Activated CD4-positive, alpha-beta memory T cell treated with anti-CD3 and anti-CD28 coated beads, Interleukin-2, amount 10 ng/mL, durations not matched to agents 7 days and 5 days (primary cell): ENCODE measurements at places on chromosomes 1 and 21.

DNA sequence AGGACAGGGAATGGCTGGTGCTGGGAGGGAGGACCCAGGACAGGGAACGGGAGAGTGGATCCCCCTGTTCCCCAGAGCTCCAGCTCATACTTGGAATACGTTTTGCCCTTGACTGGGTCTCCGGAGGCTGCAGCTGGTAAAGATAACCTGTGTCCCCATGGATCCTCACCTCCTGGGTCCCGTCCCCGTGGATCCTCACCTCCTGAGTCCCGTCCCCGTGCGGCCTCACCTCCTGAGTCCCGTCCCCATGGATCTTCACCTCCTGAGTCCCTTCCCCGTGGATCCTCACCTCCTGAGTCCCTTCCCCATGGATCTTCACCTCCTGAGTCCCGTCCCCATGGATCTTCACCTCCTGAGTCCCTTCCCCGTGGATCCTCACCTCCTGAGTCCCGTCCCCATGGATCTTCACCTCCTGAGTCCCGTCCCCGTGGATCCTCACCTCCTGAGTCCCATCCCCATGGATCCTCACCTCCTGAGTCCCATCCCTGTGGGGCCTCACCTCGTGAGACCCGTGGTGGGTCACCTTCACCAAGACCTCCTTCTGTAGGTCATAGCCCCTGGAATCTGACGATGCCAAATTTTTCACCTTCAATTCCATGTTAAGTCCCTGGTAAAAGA is 61.4 kb downstream of the SCCPDH start:
- no peak for DNase-seq

GRCh38 chr1:245807954-245808719 is 653.4 kb downstream of the KIF26B start:
- no peak for DNase-seq

DNA sequence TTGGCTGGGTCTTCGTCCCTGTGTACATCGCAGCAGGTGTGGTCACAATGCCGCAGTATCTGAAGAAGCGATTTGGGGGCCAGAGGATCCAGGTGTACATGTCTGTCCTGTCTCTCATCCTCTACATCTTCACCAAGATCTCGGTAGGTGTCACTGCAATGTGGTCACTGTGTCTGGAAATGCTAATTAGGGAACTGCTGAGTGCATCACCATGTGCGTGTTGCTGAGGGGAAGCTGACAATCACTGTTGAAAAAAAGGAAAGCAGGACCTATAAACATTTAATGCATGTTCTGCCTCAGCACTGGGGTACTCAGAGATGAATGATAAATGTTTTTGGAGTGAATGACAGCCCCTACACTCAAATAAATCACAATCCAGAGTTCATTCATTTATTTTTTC is 6.8 kb downstream of the SLC5A9 start:
- DNase-seq = no peak

DNA sequence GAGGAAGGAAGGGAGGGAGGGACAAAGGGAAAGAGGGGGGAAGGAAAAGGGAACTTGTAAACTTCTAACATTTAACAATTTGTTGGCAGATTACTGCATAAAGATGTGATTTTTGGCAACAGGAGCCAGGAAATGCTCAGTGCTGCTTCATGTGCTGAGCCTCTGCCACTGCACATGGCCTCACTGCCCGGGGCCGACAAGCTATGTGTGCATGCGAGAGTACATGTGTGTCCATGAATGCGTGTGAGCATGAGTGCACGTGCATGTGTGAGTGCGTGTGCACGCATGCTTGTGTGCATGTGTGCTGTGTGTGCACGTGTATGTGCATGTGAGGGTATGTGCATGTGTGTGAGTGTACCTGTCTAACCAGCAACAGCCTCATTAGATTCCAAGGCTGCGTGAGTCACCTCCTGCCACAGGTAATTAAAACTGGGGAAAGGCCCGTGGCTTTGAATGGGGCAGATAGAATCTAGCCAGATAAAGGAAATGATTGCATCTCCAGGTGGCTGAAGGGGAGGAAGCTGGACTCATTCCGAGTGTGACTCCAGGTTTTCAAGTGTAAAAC is 41.4 kb upstream of the TSPEAR start:
- no peak for DNase-seq

DNA sequence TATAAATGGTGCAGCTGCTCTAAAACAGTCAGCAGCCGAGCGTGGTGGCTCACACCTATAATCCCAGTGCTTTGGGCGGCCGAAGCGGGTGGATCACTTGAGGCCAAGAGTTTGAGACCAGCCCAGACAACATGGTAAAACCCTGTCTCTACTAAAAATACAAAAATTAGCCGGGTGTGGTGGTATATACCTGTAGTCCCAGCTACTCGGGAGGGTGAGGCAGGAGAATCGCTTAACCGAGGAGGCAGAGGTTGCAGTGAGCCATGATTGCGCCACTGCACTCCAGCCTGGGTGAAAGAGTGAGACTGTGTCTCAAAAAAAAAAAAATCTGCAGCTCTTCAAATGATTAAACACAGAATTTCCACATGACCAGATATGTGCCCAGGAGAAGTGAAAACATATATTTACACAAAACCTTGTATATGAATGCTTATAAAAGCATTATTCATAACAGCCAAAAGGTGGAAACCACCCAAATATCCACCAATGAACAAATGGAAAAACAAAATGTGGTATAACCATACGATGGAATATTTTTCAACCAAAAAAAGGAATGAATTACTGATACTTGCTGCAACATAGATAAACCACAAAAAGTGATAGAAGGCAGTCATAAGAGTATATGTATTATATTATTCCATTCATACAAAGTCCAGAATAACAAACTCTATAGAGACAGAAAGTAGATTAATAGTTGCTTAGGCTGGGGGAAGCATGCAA is 14.1 kb downstream of the EPS15 start:
- DNase-seq = no peak

DNA sequence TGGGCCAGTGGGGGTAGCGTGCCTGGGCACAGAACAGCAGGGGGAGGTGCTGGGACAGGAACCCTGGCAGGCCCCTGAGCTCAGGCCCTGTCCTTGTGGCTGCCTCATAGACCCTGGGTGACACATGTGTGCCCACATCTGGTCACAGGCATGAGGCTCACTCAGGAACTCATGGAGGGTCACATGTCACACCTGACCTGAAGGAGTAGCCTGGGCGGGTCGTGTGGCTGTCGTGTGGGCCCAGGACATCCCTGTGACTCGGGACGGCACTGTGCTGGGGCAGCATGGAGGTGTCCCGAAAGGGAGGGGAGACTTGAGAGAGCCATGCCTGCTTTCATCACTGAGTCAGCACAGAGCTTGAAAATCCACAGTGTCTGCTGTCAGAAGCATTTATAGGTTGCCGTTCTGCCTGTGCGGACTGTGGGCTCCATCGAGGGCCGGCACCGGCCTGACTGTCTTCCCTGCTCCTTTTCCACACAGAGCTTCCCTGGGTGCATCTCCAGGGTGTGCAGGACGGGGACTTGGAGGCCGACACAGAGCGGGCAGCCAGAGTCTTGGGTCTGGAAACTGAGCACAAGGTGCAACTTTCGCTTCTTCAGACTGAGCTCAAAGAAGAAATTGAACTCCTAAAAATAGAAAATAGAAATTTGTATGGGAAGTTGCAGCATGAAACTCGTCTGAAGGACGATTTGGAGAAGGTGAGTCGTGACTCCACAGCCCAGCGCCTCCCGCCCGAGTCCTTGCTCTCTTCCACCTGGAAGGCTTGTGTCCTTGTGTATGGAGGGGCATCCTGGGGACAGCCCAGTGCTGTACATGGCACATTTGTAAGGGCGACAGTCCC is 32.8 kb downstream of the PCNT start:
- no peak for DNase-seq

DNA sequence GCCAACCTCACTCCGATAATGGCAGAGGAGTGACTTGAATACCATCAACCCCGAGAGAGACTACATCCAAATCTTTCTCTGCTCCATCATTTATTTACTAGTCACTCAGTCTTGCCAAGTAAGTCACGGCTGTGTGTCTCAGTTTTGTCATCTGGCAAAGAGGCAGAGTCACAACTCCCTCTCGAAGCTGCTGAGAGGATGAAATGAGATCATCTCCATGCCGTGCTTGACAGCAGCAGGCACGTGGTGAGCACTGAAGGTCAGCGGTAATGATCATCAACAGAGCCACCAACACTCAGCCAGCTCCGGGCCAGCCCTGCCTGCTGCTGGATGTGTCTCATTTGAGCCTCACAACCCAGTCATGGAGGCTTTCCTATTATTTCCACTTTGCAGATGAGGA is 19.9 kb downstream of the ALDH4A1 start:
- no peak for DNase-seq

- no peak for DNase-seq
These were observed 60.4 kb upstream of the BACH1 start for GRCh38 chr21:29238053-29238966.

DNA sequence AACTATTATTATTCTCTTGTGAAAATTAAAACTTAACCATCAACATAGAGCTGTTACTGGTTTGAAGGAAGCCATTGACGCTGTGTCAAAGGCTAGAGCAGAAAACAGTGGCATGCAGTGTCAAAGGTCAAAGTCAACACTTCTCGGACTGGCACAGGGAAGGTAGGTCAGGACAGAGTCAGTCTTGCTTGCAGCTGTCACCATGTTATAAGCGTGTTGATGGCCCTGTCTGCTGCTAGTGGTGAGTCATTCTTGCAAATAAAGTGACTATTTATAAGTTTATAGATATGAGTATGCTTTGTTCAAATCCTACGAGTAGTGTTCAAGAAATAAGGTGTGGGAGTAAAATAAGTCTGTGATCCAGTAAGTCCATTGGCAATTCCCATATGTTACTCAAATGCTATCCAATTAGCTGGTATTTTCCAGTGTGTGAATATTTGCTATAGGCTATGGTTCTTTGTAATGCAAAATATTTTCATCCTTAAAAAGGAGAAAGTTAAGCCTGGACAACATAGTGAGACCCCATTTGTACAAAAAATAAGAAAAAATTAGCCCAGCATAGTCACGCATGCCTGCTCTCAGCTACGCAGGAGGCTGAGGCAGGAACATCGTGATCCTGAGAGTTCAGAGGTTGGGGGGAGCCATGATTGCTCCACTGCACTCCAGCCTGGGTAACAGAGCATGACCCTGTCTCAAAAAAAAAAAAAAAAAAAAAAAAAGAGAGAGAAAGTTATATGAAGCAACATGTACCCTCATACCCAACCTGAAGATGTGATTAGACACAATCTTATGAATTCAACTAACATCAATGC is 26.3 kb upstream of the TINAGL1 start:
- DNase-seq = no peak

- DNase-seq = no peak
These were observed 835 bp upstream of the LCE1D start for GRCh38 chr1:152795686-152796085.

DNA sequence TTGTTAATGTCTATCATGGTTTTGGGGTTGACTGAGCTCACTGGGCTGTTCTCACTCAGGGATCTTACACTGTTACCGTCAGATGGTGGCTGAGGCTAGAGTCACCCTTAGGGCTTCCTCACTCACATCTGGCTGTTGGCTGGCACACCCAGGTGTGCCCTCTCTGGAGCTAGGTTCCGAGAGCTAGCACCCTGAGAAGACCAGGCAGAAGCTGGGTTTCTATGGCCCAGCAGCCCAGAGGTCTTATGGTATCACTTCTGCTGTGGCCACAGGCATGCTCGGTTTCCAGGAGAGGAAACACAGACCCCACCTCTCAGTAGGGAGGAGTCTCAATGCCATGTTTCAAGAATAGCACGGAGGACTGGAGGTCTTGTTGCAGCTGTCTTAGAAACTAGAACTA is 20.7 kb upstream of the KIF1B start:
- DNase-seq = no peak

GRCh38 chr1:77400781-77401180 is 119.0 kb downstream of the AK5 start:
- DNase-seq = no peak

- DNase-seq = no peak
These were observed 14.2 kb downstream of the AADACL3 start for GRCh38 chr1:12730156-12730555.

- DNase-seq = no peak
These were observed 22.4 kb upstream of the SFPQ start for GRCh38 chr1:35215346-35215745.

DNA sequence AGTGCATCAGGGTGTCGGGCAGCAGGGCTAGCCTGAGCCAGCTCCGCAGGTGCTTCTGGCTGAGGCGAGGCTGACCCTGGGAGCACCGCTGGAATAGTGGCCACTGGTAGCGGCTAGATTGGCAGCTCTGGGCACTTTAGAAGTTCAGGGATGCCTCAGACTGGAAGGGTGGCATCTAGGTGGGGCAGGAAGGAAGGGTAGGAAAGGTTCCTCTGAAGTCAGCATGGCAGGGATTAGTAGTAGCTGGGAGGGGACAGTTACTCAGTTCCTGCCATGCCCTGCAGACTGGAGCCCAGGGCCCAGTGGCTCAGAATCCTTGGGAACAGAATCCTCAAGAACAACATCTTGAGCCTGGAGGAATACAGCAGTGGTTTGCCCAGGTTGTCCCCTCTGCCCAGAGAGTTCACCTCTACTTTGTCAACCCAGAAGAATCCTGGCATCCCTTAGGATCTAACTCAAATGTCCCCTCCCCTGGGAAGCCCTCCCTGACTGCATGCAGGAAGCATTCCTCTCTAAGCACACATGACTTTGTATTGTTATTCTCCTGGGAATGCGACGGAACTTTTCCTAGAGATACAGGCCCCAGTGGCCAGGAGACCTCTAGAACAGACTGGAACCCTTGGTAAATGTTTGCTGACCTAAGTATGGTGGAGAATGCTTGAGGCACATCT is 39.5 kb upstream of the BCAR3 start:
- no peak for DNase-seq

- no peak for DNase-seq
These were observed 224.8 kb upstream of the KCNK2 start for GRCh38 chr1:214857716-214858115.

DNA sequence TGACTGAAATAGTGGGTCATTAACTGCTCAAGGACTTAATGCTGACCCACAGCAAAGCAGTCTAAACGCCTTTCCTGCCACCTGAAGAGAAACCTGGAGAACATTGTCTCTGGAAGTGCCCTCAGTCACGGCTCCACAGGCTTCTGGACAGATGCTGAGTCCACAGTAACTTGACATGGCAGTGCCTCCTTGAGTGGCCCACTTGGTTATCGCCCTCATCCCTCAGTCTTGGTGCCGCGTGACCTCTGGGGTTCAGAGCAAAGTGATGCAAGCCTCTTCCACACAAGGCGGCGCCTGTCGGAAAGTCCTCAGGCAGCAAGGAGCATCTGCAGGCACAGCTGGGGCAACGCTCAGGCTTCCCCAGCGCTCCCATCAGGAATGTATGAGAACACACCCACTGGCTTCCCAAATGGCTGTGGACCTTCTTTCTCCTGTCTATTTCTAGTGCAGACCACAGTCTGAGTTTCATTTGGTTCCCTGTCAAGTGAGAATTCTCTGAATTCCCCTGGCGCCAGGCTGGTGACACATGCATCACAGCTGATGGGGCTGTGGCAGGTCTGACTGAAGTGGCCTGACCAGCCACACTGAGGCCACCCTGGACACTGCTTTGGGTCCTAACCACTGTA is 13.0 kb upstream of the ANGPTL7 start:
- DNase-seq = no peak

DNA sequence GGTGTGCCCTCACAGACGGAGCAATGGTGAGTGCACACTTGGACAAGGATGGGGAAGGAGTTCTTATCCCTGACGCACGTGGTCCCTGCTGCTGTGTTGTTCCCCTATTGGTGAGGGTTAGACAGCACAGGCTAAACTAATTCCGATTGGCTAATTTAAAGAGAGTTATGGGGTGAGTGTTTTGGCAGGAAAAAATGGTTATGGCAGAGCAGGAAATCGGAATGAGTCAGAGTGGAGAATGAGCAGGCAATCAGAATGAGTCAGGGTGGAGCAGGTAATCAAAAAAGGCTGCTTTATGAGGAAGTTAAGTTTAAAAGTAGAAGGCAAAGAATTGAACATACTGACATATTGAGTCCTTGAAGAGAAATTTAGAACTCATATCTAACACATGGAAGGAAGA is 100.5 kb downstream of the NGF start:
- no peak for DNase-seq

GRCh38 chr1:114499478-114499877 is 11.5 kb downstream of the TRIM33 start:
- DNase-seq = no peak
